MCF 10A (cell line): ENCODE measurements at places on chromosomes 6 and 20.

GRCh38 chr6:107625264-107625663 is 135.3 kb downstream of the SOBP start:
- no peak for DNase-seq

- peak; percentile 75 for DNase-seq
Measured at GRCh38 chr20:40265825-40266533, 423.1 kb downstream of the MAFB start.

GRCh38 chr6:42520786-42521607 is 42.8 kb upstream of the UBR2 start:
- peak; percentile 23 for DNase-seq

- DNase-seq: peak; percentile 59
Measured at GRCh38 chr6:40845553-40845952, 193.5 kb downstream of the UNC5CL start.

GRCh38 chr6:63940056-63940455 is 304.5 kb downstream of the PHF3 start:
- DNase-seq: no peak

DNA sequence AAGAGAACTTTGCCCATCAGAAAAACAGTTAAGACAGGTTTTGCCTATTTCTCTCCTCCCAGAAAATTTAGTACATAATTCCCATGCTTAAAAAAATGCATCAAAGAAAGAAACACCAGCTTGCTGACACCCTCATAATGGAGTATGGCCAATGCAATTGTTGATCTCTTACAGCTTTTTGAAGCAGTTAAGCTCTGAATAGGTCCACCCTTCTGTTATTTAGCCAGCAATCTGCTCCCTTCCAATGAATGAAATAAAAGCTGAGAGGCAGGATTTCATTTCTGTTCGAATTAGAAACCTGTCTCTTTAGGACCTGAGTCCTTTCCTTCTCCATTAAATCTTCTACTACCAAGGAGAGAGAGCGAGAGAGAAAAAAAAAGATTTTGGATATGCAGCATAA is 288.7 kb downstream of the RNF144B start:
- no peak for DNase-seq

DNA sequence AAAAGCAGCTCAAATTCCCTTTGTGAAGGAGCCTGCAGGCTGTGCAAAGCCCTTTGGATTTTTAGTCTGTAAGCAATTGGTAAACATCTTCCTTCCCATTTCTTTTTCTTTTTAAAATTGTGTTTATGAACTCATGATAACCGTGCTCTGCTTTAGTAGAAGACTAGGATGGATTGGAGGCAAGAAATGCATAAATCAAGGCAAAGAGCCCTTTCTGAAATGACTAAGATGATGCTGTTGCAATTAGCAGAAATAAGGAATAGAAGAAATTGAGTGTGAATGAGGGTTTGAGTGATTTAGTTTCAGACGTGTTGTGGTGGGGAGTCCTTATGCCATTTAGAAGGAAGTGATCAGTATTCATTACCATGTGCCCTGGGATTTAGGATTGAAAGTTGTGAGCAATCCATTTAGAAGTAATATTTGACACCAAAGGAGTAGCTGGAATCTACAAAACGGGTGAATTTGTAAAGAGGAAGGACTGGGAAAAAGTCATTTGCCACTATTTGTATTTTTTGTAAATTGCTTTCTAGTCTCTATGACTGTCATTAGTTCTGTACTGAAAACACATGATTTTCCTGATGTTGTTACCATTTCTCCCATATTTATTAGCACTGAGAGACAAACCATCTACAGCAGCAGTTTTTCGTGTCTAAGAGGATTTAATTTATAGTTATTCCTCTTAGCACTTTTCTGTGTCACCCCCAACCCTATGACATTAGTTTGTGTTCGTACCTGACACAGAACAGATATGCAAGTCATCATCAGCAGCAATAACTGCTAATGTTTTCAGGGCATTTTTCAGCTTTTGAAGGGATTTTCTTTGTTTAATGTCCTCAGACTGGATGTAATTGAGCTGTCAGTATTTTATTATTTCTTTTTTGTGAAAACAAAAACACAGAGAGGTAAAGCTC is 265.0 kb downstream of the UTRN start:
- no peak for DNase-seq

DNA sequence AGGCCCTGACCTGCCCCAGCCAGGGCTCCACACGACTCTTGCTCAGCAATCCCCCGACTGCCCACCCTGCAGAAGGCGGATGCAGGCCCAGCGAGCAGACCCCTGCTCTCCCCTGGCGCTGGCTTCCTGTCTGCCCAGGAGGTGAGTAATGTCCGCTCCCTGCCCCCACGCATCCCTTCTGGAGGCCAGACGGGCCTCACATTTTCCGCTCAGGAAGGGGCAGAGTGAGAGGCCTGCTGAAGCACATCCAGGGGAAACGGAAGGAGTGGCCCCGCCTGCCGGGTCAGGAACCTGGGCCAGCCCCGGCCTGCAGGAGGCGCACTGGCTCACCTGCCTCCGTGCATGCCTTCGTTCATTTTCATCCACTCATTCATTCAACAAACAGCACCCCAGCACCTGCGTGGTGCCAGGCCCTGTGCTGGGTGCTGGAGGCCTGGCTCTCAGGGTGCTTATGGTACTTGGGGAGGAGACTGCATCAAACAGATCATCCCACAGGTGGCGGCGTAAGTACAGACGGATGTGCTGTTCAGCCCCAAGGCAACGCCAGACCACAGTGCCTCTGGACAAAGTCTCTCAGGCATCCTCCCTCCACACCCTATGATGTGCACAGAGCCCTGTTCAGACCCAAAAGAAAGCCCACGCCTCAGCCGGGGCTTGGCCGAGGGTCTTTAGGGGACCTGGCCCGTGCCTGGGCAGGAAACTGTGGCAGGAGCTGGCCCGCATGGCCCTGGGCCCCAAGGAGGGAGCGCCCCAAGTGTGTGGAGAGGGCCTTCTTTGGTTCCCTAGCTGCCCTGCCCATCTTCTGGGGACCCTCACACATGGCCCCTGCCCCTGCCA is 112.1 kb downstream of the ASXL1 start:
- peak; percentile 31 for DNase-seq

DNA sequence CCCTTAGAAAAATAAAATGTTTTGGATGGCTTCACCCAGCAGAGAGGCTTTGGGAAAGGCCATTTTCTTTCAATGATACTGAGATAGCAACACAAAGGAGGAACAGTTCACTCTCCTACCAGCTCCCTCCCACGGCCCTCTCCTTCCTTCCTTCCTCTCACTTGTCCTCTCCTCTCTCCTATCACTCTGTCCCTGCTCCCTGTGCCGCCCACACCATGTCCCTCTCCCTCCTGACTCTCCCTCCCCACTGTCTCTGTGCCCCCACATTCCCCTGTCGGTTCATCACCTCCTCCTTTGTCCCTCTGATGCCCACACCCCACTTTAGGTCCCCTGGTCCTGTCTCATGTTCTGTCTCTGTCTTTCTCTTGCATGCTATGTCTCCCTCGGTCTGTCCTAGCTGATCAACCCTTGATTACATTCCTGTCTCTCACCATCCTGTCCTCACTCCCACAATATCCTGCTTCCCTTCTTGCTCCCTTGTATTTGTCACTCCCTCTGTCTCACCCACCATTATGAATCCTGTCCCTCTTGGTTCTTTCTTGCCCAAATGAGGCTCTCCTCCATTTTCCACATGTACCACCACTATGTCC is 30.1 kb downstream of the ELMO2 start:
- no peak for DNase-seq

GRCh38 chr6:133757335-133757734 is 131.6 kb upstream of the TCF21 start:
- no peak for DNase-seq

- DNase-seq: peak; percentile 79
Measured at GRCh38 chr20:62776692-62777527, 19.4 kb upstream of the MRGBP start.

- no peak for DNase-seq
Measured at GRCh38 chr20:45886590-45887345, 654 bp downstream of the SPATA25 start.

GRCh38 chr6:51257938-51258337 is 439.3 kb downstream of the TFAP2B start:
- DNase-seq: no peak

GRCh38 chr6:69771158-69771906 is 25.5 kb downstream of the LMBRD1 start:
- no peak for DNase-seq

- peak; percentile 11 for DNase-seq
Measured at GRCh38 chr6:158408552-158409130, 96.4 kb downstream of the TULP4 start.

GRCh38 chr6:125942672-125943527 is 13.7 kb upstream of the HINT3 start:
- DNase-seq: peak; percentile 77

DNA sequence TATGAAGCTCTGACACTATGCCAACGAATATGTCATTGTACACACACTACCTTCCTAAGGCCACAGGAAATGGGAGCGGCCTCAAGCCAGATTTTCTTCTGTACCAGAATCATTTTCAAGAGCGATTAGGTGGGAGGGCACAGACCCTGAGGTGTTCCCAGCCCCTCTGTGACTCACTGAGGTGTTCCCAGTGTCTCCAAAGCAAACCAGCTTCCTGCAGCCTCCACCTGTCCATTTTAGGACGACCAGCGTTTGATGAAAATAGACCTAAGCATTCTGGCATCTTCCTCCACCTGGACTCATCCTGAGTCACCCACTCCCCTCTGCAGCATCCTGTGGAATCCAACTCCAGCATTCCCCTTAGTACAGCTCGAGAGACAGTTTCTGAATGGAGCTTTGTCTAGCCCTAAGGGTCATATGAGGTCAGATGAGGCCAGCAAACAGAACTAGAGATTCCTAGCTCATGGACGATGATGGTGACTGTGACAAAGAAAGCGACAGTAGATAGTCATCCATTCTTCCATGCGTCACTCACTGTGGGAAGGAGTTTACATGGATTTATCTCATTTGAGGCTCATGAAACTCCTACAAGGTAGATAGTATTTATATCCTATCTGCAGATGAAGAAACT is 203.4 kb downstream of the PTPRT start:
- DNase-seq: no peak

- DNase-seq: no peak
Measured at GRCh38 chr20:61939691-61940360, 125.9 kb downstream of the TAF4 start.

DNA sequence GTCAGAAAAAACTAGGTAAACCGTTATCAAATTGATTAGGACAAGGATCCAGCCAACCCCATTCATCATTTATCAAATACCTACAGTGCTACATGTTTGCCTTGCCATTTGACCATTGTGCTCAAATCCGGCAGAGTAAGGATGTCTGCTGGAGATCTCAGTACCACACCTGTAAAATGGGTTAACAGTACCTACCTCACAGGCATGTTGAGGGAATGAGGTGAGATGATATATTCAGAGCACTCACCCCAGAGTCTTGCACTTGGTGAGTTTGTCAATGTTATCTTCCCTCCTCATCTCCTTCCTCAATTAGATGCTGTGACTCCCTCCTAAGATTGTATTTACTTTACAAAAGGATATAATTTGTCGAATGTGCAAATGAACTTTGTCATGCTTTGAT is 54.5 kb upstream of the DSP start:
- DNase-seq: no peak

DNA sequence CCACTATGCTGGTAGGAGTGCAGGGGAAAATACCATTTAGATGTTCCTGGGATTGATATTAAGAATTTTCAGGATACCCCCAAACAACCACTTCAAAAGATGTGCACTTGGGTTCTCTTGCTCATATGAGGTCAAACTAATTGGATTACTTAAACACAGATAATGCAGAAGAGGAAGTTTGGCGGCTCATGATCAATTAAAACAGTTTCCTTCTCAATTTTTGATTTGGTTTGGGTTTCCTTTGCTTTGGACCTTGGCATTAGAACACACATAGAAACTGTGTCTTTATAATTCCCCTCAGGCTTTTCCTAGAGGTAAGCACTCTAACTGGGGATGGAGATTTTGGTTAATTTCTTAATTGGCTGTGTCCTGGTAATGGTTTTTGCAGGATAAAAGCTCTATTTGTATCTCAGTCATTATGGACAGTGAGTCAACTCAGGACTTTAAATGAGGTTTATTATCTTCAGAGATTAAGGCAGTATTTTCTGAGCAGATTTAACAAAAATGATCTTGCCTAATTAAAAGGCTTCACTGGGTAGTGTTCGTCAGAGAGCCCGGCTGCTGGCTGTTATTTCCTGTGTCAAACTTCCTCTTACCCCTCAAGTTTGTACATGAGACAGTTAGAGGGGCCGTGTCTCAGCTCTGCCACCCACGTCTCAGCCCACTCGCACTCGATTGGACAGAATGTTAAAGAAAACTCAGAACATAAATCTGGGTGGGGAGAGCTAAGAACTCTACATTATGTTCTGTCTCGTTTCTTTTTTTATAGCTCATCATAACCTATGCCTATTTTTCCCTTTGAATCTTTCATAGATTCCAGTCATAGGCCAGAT is 50.3 kb upstream of the PREP start:
- DNase-seq: no peak

DNA sequence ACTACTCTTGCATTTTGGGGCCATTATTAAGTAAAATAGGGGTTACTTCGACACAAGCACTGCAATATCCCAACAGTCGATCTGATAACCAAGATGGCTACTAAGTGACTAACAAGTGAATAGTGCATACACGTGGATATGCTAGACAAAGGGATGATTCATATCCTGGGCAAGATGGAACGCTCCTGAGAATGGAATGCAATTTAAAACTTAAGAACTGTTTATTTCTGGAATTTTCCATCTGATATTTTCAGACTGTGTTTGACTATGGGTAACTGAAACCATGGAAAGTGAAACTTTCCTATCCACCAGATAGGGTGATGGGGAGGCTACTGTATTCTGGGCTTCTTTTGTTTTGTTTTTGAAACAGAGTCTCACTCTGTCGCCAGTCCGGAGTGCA is 66.5 kb downstream of the ILRUN start:
- peak; percentile 78 for DNase-seq
